ENCODE measurements at places on chromosomes 16 and 17.

DNA sequence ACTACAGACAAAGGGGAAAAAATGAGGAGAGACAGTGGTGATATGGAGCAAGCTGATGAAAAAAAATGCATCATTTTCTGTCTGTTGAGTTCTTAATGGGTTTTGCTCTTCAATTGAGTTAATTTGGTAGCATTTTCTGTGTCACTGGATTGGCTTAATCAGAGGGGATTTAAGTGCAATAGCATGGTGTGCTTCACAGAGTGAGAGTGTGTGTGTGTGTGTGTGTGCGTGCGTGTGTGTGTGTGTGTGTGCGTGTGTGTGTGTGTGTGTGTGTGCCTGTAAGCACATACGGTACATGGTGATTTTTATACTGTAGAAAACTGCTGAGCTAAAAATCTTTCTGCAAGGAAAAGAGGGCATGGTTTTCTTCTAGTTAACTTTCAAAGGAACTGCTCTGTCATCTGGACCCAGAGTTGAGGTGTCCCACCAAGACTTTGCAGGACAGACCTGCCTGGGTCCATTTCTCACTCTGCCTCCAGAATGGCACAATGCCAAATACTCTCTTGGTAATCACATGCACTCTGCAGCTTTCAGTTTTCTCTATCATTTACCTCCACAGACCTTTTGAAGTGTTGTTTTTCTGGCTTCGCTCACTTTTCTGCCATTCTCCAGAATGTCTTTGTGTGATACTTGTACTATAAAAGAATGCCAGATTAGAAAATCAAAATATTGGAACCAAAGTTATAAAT is 952.6 kb upstream of the SOX9 start:
- no peak for DNase-seq

GRCh38 chr17:72635034-72635635 is 457.4 kb downstream of the SLC39A11 start:
- DNase-seq: no peak

GRCh38 chr17:68461589-68461988 is 4.3 kb upstream of the WIPI1 start:
- no peak for DNase-seq

DNA sequence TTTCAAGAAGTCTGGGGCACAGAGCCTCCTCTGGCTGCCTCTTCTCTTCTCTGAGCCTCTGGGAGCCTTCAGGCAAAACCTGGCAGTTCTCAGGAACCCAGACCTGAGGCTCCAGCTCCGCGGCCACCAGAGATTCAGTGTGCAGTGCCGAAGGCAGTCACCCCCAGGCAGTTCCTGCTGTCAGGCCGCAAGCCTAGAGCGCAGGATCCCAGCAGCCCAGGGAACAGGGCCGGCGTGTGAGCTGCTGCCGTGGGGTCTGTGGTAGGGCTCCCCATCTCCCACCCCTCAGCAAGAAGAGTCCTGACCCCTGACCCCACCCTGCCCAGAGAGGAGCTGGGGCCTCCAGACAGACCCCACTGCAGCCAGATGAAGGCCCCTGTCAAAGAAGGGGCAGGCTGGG is 78.2 kb downstream of the AMFR start:
- DNase-seq: no peak

GRCh38 chr16:19882186-19882585 is 2.5 kb downstream of the GPRC5B start:
- no peak for DNase-seq

DNA sequence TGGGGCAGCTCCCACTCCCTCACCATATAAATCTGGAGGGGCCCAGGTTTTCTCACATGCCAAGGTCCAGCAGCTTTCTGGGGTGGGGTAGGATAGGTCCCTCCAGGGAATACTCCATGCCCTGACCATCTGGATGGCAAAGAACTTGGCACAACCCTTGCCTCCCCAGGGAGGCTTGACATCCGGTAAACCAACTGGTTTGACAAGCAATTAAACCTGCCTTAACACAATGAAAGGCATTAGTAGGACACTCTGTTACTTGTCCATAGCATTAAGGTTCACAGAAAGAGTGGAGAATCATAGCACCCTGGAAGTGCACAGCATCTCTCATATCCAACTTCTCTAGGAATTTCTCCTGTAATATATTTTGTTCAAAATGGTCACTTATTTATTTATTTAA is 63.9 kb upstream of the MAF start:
- no peak for DNase-seq

DNA sequence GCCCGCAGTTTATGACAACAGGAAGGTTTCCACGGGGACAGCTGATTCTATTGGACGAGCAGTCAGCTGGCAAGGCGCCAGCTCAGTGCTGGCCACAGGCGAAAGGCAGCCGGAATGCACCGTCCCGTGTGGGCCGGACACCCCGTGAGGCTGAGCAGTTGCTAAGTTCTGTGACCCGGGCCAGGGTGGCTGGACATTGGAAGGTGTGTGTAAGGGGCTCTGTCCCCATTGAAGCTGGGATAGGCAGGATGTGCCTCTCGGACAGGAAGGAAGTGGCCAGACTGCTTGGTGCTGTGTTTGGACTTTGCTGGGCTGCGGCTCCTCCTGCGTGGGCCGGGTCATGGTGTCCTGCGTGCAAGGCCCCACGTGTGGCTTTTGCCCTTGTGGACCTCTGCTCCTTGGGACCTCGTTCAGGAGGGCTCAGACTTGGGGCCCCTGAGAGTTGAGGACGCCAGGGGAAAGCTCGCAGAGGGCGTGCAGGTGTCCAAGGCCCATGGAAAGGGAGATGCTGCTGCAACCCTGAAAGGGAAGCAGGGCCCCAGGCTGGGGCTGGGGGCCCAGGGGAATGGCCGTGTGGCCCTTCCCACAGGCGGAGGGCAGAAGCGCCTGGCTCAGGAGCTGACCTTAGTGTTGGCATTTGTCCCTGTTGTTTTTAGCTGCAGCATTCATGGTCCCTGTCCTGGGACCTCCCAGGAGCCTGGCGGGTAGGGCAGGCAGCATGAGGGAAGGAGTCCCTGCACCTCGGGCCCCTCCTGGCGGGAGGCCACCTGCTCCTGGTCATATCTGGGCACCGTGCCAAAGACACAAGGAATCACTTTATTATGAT is 10.0 kb downstream of the BAIAP2 start:
- no peak for DNase-seq

GRCh38 chr16:56824331-56824730 is 40.7 kb upstream of the SLC12A3 start:
- DNase-seq: no peak
